NCI-H2227 treated with DMSO at 0.1 percent for 48 hours (cell line): ENCODE measurements at places on chromosomes 2 and 18.

DNA sequence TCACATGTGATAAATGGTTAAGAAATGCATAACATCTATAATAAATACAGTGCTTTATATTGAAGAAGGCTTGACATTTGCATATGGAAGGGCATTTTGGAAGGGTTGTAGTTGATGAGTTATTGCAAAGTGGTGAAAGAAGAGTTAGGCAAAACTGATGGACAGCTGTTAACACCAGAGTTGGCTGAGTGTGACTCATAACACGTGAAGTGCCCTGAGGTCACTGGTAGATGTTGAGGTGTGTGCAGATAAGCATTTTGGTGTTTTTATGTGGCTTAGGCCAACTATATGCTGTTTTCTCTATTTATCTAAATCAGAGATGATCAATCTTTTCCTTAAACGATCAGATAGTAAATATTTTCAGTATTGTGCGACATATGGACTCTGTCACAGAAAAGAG lies 154.3 kb upstream of the KCNH7 start:
- DNase-seq = no peak

- DNase-seq = no peak
Measured at GRCh38 chr2:85156153-85156552, 23.0 kb downstream of the TCF7L1 start.

DNA sequence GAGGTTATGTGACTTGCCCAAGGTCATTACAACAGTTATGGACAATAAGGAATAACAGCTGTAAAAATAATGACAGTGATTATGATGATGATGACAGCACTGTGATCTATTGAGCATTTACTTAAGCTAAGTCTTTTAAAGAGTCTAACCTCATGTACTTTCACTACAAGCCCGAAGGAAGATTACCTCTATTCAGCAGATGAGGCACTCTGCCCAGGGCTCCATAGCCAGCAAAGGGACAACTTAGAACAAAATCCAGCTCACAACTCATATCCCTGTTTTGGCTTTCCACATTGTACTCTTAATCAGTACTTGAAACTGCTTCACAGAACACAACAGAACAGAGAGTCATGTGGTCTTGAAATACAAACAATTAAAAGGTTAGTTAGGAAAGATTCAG lies 290.2 kb downstream of the ZNF385B start:
- peak; percentile 54 for DNase-seq

DNA sequence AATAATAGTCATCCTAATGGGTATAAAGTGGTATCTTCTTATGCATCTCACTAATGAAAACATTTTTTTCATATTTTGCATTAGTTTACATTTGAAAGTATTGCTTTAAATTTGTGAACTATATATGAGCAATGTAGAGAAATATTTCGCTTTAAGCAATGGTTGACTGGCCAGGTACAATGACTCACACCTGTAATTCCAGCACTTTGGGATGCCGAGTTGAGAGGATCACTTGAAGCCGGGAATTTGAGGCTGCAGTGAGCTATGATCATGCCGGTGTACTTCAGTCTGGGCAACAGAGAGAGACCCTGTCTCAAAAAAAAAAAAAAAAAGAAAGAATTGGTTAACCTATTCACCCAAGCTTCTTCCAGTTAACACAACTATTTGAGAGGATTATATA lies 15.1 kb downstream of the ZCCHC2 start:
- DNase-seq = no peak

DNA sequence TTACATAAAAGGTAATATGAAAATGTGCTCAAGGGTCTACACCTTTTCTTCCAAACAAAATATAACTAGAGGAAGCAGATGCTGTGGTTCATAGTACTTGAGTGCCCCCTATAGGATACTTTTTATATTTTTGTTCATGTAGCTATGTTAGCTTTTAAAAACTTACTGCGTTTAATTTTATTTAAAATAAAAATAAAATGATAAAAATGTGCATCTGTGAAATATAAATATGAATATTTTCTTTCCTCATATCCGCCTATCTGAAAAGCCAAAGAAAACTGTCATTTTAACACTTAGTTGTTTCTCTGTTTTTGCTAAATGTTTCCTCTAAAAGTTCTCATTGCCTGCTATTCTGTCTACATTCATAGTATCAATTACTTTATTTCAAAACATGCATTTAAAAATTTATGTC lies 9.6 kb upstream of the LRP1B start:
- DNase-seq = peak; percentile 25

GRCh38 chr2:240141736-240142135 lies 1.3 kb upstream of the OTOS start:
- no peak for DNase-seq

DNA sequence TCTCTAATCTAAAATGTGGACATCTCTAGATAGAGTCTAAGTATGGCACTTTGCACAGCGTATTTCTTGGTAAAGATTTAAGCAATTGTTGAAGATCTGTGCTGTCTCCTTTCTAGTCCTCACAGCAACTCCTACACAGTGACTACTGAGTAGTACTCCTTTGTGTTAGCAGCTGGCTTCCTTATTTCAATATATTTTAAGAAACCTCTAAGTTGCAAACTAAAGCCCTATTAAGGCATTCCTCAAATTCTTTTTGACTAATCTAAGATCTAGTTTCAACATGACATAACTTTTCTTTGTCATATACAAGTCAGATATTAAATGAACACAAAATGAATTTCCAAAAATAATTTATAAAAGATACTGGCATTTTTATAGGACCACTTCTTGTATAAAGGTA lies 121.8 kb upstream of the DNAJC10 start:
- no peak for DNase-seq

GRCh38 chr18:57805117-57805516 lies 2.0 kb upstream of the ATP8B1 start:
- no peak for DNase-seq

- DNase-seq = no peak
Measured at GRCh38 chr18:74140582-74140981, 7.1 kb downstream of the FBXO15 start.

- DNase-seq = no peak
Measured at GRCh38 chr2:216770050-216770449, 74.7 kb upstream of the IGFBP5 start.

DNA sequence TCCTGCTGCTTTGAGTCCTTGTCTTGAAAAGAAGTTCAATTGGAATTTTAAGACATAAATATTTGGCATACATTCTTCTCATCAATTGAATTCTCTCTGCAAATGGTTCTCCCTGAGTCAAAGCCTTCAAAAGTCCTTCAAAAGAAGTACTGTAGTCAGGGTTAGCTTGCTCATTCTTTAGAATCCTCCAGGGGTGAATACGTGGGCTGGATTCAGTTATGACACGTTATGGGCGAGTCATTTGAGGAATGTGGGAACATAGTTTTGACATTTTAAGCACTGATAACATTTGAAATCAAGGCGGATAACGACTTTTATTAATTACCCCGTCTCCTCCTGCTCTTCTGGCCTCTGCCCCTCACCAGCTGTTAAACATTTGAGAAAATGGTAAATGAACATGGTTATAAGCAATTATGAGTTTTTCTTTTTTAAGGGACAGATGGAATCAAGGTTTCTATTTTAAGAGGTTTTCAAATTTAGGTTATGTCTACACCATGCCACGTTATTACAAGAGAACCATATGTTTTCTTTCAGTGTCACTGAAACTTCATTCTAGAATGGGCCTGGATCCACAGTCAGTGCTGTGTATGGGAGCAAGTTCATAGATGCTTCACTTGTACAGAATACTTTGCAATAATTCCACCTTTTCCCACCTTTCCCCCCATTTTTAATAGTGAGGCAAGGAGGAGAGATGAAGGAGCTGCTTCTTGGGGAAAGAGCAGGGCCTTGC lies 273.1 kb downstream of the TSN start:
- DNase-seq = no peak

DNA sequence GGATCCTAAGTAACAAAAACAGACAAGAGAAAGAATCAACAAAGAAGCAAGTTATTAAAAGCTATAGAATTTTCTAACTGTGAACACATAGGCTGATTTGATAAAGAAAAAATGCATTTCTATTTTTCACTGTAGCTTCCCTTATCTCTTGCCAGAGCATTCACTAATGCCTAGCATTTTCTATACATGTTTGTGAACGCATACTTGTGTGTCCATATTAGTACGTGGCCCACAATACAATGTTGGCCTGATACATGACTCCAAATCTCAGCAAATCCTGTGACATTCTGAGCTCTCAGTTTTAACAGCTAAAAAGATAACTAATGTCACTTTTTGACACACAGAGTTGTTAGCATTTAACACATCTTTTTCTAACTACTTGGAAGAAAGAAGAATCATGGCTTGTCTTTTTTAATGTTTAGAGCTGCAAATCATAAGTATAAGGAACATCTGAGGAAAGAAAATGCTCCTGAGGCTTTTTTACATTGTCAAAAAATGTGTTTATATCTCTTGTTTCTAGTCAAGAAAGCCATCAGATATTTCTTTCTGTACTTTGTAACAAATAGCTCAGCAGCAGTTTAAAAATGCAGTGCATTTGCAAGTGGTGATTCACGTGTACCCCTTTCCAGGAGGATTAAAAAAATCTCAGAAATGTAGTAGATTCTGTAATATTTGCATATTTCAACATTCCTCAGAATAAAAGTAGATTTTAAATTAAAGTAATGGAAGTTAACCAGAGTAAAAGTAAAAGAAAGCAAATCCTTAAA lies 1646.8 kb upstream of the TMEFF2 start:
- DNase-seq = no peak

- no peak for DNase-seq
Measured at GRCh38 chr2:157182204-157182709, 75.2 kb upstream of the GALNT5 start.

DNA sequence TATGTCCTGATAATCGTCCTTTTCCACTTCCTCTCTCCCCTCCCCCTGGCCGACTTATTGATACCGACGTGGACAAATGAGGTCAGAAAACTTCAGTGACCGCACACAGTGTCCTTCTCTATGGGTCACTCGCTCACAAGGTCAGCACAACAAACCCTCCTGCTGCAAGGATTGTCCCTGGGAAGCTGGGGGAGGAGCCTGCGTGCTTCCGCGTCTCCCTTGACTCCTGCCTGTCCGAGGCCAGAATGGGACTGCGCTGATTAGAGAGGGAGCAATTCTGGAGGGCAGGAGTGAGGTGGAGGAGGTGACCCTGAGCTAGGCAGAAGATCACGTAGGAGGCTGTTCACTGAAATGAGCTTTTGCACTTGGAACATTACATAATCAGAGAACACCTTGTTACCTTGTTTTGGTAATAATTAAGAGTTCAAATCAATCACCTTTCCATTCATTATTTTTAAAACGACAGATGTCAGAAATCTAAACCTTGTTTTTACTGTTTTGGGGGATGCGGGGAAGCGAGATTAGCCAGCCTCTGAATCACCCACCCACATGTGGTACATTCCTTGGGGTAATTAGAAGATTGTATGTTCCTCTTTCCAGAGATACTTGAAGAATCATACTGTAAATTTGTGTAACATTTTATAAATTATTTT lies 70.6 kb downstream of the CTAGE1 start:
- DNase-seq = no peak

GRCh38 chr18:44229693-44230108 lies 451.0 kb upstream of the SETBP1 start:
- DNase-seq = no peak

DNA sequence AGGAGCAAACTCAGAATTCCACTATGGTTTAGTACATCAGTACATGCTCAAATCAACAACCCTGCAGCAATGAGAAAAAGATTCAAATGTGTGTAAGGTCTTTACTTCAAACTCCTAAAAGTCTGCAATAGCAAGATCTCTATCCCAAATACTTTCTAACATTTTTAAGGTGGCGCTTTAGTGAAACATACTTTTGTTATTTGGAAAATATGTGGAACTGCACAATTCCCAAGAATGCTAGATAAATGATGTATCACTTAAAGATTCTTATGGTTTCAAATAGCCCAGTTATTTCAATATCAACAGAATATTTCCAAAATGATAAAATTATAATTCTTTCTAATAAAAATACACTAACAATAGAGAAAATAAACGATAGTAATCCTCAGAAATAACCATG lies 227.6 kb upstream of the SMAD7 start:
- no peak for DNase-seq

GRCh38 chr18:22475426-22476100 lies 57.8 kb upstream of the CTAGE1 start:
- DNase-seq = no peak

- no peak for DNase-seq
Measured at GRCh38 chr2:230218421-230218820, 1.4 kb downstream of the SP110 start.

DNA sequence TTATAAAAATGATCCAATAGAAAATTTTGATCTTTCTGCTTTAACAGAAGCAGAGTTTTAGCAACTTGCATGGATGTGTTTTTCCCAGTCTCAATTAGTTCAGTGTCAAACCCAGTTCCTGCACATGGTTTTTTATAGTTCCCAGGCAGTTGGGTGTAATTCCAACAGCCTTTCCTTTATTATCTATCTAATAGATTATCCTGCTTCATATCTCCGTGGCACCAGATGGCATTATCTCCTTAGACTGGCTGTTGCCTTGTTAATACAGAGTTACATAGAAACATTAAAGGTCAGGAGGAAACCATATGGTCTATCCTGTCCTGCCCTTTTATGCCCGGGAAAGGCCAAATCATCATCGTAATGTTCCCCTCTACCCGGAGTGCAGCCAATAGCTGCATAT lies 400.9 kb upstream of the SMIM21 start:
- DNase-seq = no peak

DNA sequence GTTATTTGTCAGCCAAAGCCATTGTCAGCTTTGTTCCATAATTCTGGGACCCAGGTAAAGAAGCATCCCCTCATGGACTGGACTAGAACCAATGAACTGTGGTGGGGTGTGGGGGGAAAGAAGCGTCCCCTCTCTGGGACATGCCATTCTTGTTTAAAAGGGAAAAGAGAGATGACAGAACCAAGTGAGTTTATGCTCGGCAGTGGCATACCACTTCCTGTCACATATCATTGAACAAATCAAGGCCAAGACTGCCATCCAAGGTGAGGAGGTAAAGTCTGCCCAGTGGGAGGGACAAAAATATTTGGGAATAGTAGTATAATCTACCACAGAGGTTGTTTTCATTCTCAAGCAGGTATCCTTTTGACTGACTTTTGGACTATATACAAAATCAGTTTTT lies 4.7 kb upstream of the GLS start:
- no peak for DNase-seq

- no peak for DNase-seq
Measured at GRCh38 chr2:57850415-57851130, 196.0 kb upstream of the VRK2 start.

GRCh38 chr2:17958466-17959092 lies 80.1 kb downstream of the KCNS3 start:
- DNase-seq = no peak

- DNase-seq = no peak
Measured at GRCh38 chr18:567122-567521, 13.1 kb upstream of the CETN1 start.

DNA sequence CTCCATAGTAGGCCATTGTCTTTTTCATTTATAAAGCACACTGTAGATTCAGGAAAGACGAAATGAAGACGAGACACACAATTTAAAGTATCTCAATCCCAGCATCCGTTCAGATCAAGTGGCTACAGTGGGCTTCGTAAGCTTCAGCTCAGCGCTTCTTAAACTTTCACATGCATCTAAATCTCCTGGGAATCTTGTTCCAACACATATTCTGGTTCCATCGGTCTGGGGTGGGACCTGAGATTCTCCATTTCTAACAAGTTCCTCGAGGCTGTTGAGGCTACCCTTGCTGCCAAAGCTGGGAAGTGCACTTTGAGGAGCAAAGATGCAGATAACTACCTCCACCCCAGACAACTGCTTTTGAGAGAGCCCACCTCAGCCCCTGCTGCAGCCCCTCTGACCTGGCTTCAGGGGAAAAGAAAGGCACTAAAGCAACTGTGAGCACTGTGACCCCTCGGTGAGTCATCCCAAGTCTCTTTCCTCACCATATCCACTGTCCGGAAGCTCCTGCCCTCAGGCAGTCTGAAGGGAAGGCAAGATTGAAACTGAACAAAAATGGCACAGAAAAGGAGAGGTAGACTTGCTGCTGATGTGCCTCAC lies 201.1 kb upstream of the FBXO11 start:
- no peak for DNase-seq
